SJSA1 (cell line): ENCODE measurements at places on chromosomes 5 and 9. TPM values are rescaled to one million over a fixed set of nuclear protein-coding genes. Genes with fewer than 3 reads are reported as not detected.
A peak's percentile ranks its signal among the peaks of the same experiment; 100 is the strongest.

DNA sequence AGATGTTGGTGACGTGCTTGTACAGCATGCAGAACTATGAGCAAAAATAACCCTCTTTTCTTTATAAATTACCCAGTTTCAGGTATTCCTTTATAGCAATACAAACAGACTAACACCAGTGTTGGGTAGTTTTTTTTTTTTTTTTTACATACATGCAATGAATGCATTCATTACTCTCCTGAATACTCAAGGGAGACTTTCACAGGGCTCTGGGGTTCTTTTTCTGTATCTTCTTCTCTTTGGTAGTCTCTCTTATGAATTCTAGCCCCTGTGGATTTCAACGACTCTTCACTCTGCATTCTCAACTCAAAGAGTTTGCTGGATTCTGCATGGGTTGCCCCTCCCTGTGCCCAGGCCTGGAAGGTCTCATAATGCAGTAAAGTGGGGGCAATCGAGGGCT lies 27.8 kb downstream of the PTTG1 start:
- no peak for DNase-seq

GRCh38 chr5:6362846-6363245 lies 15.5 kb downstream of the MED10 start:
- DNase-seq: no peak

DNA sequence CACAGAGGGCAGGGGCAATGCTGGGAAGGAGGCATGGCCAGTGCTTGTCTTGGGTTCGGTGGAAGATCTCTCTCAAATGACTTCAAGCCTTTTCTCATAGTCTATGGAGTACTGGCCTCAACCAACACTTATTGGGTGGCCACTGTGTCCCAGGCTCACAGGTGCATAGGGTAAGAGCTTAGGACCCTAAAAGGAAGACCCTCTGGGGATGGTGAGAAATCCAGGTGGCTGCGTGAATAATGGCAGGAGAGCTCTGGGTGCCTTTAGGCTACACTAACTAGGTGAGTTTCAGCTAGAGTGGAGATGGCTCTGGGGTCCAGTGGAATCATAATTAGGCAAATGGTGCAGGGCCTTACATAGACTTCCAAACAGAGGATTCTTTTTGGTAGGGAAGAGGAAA lies 9.9 kb downstream of the STC2 start:
- DNase-seq: no peak

DNA sequence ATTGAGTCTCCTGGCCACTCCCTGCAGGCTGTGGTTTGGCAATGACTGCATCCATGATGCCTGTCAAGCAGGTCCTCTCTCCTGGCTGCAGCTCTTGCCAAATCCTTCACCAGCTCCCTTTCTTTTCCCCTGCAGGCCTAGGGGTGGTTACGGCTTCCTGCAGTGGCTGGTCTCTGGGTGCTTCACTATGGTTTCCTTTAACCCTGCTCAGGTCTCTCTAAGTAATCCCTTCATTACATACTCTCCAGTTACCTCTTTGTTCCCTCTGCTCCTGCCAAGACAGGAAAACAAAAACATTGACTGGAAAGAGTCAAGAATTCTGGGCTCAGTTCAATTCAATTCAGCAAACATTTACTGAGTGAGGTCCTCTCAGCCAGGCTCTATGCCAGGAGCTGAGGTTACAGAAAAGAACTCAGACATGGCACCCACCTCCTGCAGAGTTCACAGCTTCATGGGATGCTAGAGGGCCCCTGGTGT lies 19.8 kb upstream of the PTPN3 start:
- DNase-seq: no peak

The PAEP gene
- total RNA-seq: not detected in 2 replicates

The PRLR gene
- total RNA-seq: 0.05 TPM in 1 of 2 replicates, not detected in the other

The PCDHGB2 gene
- total RNA-seq: 3.8 TPM in 1 of 2 replicates, not detected in the other

- peak; percentile 69 for DNase-seq
Observed at GRCh38 chr5:149227168-149227826, 44.4 kb upstream of the AFAP1L1 start.

- DNase-seq: peak; percentile 49
Observed at GRCh38 chr9:132026932-132027585, 52.6 kb downstream of the MED27 start.

DNA sequence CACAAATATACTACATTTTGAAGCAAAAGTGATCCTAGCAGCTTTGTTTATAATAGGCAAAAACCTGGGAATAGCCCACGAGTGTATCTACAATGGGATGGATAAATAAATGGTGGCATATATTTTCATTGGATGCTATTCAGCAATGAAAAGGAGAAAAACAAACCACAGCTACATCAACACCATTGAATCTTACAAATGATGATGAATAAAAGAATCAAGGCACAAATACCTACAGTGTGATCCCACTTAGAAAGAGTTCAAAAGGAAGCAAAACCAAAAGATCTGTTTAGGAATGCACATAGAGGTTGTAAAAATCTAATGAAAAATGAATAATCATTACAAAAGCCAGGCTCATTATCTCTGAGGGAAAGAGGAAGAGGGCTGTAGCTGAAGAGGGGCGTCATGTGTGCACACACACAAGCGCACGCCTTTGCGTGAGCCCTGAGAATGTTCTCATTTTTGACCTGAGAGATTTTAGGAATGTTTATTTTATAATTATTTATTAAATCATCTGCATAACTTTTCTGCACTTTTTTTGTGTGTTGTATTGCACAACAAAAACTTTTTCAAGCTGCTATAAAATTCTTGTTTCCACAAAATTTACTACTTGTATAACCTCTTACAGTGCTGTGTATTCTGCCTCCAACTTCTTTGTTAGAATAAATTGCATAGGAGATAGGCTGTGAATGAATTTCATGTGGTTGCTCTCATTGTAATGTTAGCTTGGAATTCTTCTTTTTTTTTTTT lies 5.9 kb upstream of the RHOBTB3 start:
- DNase-seq: no peak

The CSF1R gene
- 1.2 TPM in 1 of 2 replicates, not detected in the other for total RNA-seq

GRCh38 chr5:78328585-78329173 lies 31.7 kb upstream of the SCAMP1 start:
- no peak for DNase-seq

DNA sequence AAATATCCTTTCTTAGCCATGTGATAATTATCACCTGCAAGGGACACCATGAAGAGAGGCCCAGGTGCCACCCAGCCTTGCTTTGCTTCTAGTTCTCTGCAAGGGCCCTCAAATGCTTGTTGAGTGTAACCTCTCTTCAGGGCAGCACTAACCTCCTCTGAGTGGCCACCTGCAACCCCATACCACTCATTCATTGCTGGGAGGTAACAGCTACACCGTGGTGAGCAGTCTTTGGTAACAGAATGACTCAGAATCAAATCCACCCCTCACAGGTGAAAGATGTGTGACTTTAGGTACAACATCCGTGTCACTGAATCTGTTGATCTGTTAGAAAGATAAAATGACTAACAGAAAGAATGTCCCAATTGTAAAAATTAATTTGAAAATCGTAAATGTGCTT lies 365.1 kb upstream of the TRPC7 start:
- DNase-seq: no peak

DNA sequence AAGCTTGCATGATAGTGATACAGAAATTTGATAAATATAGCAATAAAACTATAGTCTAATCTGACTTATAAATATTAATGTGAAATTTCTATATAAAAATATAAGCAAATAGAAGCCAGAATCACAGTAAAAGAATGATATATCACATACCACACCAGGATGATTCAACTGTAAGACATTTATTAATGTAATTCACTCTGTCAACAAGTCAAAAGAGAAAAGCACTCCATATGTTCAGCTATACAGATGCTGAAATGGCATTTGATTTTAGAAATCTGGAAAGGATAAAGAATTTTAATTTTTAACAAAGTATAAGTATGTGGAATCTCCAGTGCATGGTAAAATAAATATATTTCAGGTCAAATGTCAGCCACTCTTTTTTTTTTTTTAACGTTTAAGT lies 372.4 kb downstream of the KCNN2 start:
- DNase-seq: no peak

The SPINK6 gene
- not detected in 2 replicates for total RNA-seq

GRCh38 chr5:74378464-74378863 lies 262.1 kb downstream of the ENC1 start:
- no peak for DNase-seq

The HTR1A gene
- total RNA-seq: not detected in 2 replicates

- DNase-seq: no peak
Observed at GRCh38 chr9:2764353-2764752, 47.0 kb downstream of the KCNV2 start.

- no peak for DNase-seq
Observed at GRCh38 chr5:65760504-65761275, 38.7 kb downstream of the NLN start.

- no peak for DNase-seq
Observed at GRCh38 chr5:115594128-115595047, 7.9 kb downstream of the TICAM2 start.

- DNase-seq: no peak
Observed at GRCh38 chr9:126927419-126927818, 12.8 kb downstream of the RALGPS1 start.

- no peak for DNase-seq
Observed at GRCh38 chr5:112186401-112186990, 232.6 kb downstream of the EPB41L4A start.

DNA sequence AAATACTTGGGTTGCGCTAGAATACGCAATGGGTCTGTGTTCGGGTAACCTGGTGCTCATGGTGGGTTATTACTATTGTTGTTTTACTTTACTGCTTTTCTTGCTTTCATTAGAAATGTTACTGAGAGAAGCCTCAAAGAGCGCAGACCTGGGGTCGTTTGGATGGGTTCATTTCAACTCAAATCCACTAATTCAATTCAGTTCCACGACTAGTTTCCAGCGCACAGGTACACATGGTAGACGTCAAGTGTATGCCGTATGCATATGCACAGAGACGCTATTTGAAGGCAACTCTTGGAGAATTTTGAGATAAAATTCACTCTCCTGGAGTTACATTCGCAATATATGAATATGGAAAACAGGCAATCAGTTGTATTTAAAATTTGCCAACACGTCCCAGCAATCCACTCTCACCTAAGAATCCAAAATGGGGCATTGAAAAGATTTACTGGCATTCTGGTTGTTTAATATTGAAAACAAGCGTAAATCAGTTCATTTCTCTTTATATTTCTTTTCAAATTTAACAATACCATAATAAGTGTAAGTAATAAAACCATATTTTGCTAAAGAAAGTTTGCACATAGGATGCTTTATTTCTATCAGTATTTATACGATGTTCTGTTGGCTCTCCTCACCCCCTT lies 4.4 kb upstream of the PAX5 start:
- no peak for DNase-seq

The MEIKIN gene
- total RNA-seq: not detected in 2 replicates

GRCh38 chr9:102273952-102274351 lies 535.5 kb upstream of the GRIN3A start:
- DNase-seq: no peak

DNA sequence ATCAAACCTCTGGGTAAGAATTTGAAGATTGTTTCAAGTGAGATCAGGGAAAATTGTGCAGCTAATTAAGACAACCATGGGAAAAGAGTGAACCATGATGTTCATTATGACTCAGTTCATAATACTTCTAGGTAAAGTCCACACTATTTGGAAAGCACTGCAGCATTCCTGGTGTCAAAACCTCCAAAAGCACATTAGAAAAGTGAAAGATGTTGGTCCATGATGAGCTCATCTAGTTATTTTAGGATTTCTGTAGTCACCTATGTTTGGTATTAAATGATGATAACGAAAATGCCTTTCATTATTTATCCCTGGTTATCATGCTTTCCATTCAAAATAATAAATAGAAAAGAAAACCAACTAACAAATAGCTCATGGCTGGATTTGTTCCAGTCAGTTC lies 49.1 kb downstream of the PTCD2 start:
- no peak for DNase-seq

- no peak for DNase-seq
Observed at GRCh38 chr5:149849966-149850910, 94.4 kb downstream of the PDE6A start.

DNA sequence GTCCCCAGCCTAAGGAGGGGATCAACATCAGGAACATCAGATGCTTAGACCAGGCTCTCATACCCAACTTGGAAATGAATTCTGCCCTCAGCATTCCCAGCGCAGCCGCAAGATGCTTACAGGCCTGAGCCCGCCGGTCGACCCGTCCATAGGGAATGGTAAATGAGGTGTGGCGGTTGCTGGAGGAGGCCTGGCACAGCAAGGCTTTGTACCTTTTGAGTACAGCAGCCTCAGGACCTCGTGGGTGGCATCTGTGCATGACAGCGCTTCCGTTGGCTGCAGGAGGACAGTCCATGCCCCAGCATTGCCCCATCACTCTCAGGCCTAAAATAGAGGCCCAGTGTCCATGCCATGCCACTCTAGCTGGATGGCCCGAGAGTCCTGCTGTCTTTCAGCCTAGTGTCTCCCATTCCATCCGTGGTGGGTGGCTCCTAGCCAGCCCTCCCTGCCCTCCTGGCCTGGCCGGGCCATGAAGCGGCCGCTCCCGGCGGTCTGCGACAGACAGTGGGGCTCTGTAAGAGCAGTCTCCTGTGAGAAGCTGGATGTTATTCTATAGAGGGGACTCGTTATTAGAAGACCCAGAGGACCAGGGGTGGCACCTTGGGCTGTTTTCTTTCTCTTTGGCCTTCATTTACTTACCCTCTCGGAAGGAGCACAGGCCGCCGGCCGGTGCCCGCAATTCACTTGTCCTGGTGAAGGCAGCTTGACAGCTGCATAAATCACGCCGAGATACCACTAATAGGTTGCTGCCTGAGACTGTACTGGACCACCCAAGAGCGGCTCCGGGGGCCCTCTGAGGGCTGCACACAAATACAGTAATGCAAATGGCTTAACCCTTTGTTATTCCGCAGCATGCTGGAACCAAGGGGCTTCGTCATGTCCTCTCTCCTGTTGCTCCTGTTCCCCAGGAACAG lies 223.5 kb upstream of the TUT7 start:
- peak; percentile 72 for DNase-seq

- no peak for DNase-seq
Observed at GRCh38 chr5:125695996-125696655, 727.1 kb upstream of the GRAMD2B start.

The FGF10 gene
- total RNA-seq: not detected in 2 replicates

DNA sequence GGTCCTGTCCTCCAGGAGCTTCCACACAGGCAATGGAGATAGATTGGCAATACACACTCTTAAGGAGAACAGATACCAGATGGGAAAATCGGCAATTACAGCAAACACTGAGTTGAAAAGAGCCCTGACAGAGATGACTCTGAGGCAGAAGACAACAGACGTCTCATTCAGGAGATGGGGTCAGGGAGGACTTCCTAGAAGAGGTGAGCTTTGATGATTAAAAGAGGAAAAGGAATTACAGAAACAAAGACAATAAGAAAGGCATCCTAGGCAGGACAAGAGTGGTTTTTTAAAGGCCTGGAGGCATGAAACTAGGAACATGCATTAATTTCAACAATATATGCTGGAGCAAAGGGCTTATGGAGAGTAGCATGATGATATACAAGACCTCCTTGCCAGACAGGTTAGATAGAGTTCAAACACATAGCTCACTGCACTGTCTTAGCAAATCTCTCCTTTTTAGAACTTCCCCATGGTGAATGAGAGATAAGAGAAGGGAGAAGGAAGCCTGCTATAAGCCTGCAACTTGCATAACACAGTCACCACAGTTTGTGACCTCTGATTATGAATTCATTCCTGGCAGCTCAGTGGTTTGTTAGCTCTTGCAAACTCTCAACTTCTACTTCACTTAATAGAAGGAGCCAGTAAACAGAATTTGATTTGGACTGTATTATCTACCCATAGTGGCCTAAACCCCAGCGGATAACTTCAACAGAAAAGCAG lies 48.5 kb downstream of the SIL1 start:
- DNase-seq: no peak
